ENCODE measurements at places on chromosomes 5 and 9.
A peak's percentile ranks its signal among the peaks of the same experiment; 100 is the strongest.

- DNase-seq, result no peak
Measured at GRCh38 chr5:172188893-172189692, 1.1 kb upstream of the STK10 start.

GRCh38 chr5:137254119-137255090 lies 244.7 kb downstream of the SPOCK1 start:
- DNase-seq, result peak; percentile 91

- DNase-seq, result no peak
Measured at GRCh38 chr5:135491038-135491551, 38.9 kb upstream of the TIFAB start.

DNA sequence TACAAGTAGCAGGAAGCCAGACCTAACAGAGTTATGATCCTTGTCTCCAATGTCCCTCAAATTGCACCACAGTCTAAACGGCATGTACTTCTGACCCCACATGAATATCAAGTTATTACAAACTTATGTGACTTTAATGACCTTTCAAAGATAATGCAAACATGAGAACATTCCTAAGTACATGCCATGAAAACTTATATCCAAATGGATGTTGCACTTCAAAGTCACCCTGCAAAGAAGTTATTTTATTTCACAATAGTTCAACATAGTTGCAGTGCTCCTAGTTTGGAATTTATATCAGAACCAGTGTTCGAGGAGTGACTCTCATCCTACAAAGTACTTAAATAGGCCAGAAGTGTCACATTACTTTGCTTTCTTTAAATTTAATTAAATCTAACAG lies 41.2 kb upstream of the ITGA1 start:
- DNase-seq, result no peak

- DNase-seq, result no peak
Measured at GRCh38 chr9:123167474-123167873, 100.9 kb downstream of the STRBP start.

DNA sequence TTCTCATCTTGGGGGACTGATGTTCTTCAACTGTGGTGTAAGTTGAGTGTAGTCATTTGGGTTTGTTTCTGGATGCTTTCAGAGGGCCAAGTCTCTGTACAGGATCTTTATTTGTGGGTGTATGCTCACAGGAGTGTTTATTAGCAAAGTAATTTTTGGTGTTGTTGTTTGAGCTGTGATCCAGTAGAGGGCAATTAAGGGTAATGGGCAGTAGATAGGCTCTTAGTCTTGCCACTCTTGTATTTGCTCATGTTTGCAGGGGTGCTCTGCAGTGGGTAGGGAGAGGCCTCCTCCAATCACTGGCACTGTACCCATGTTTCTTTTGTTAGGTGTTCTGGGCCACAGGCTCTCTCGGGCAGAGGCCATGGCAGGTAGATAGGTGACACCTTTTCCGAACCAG lies 45.9 kb upstream of the ITGA2 start:
- DNase-seq, result no peak

- DNase-seq, result no peak
Measured at GRCh38 chr9:89434636-89435035, 63.3 kb downstream of the SEMA4D start.

DNA sequence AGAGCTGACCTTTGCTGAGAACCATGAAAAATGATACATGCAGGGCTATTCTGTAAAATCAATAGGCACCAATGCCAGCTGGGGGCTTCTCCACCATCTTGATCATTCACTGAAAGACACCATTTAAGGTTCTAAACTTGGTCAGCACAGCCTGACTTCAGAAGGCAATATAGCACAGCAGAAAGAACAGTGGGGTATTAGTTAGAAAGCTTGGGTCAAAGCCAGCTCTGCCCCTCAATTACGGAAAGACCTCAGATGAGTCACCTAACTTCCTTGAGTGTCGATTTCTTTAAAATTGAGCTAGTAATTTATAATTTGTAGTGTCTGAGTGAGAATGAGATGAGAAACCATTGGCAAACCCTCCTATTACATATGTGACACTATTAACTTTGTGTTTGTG lies 3.4 kb downstream of the TNC start:
- peak; percentile 52 for DNase-seq

- DNase-seq, result no peak
Measured at GRCh38 chr9:120289990-120290975, 289.7 kb downstream of the CDK5RAP2 start.

DNA sequence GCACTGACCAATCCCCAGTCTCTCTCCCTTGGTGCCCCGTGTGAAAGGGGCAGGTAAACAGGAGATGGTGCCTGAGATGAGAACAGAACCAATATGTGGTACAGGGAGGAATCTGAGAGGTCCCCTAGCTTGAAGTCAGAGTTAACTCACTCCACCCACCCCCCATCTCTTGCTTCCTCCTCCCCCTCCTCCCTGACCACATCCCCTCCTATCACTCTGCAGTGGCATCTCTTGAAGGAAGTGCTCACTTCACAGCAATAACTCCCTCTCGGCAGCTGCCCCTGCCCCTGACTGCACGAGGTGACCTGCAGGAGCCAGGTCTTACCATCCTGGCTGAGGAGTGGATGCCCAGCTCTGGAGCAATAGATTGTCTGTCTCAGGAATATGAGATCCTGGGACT lies 224.0 kb downstream of the GAS1 start:
- DNase-seq, result no peak

DNA sequence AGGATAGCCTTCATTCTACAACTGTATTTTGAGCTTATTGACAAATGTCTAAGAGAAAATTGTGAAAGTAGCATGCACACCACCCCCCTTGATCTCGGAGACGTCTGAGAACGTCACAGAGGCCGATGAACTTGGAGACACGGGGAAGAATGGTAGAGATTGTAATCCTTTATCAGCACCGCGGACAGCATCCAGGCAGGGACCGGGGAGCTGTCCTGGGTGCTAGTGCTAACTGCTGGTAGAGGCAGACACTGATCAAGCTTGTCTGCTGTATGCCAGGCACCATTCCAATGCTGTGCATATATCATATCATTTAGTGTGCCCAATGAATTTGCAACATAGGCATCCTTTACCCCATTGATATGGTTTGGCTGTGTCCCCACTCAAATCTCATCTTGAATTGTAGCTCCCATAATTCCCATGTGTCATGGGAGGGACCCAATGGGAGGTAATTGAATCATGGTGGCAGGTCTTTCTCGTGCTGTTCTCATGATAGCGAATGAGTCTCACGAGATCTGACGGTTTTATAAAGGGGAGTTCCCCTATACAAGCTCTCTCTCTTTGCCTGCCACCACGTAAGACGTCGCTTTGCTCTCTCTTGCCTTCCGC lies 98.8 kb downstream of the LHX2 start:
- peak; percentile 56 for DNase-seq

GRCh38 chr5:6788956-6789649 lies 75.9 kb downstream of the TENT4A start:
- no peak for DNase-seq

DNA sequence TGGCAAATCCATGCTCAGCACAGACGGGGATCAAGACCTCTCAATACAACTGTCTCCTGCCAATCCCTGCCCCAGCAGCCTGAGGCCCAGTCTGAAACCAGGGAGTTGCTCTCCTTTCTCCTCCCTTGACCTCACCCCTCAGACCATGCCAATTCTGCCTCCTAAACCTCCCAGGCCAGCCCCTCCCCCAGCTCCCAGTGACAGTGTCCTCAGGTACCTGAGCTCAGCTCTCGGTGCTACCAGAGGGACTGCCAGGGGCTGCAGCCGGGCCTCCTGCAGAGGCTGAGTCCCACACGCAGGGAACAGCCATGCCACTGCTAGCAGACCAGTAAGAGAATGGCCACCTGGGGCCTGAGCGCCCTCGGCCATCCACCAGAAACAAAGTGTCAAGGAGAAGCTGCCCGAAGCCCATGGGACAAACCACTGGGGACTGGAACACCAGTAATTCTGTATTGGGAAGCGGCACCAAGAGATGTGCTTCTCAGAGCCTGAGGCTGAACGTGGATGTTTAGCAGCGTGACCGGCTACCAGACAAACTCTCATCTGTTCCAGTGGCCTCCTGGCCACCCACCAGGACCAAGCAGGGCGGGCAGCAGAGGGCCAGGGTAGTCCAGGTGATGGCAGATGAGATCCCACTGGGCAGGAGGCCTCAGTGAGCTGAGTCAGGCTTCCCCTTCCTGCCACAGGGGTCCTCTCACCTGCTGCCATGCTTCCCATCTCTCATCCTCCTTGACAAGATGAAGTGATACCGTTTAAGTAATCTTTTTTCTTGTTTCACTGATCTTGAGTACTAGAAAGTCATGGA lies 557 bp upstream of the IL3 start:
- no peak for DNase-seq

- DNase-seq, result peak; percentile 64
Measured at GRCh38 chr5:7876867-7877266, 7.9 kb downstream of the MTRR start.

All from EL (cell line).